D721Med (cell line): ENCODE measurements at places on chromosomes 1 and 21.
A peak's percentile ranks its signal among the peaks of the same experiment; 100 is the strongest.

- no peak for DNase-seq
These were observed 17.8 kb downstream of the ABCG1 start for GRCh38 chr21:42236693-42237092.

- DNase-seq = no peak
These were observed 40.1 kb upstream of the LRRC8D start for GRCh38 chr1:89780721-89781120.

DNA sequence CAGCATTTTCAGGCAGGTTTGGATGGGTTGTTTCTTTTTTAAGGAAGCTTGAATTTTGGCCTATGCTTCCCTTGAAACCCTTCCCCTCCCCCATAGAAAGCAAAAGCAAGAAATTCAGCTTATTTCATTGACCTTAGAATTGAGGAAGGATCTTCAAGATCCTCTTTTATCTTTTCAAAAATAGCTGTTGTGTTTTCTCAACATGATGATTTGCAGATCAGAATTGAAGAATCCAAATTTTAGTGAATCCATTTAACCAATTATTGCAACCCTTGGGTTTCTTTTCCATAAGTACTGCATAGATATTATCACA is 73.7 kb downstream of the LRRC8C start:
- DNase-seq = no peak

GRCh38 chr1:40384887-40385286 is 11.4 kb downstream of the SMAP2 start:
- no peak for DNase-seq

- no peak for DNase-seq
These were observed 10.4 kb downstream of the TTLL10 start for GRCh38 chr1:1183833-1184775.

GRCh38 chr1:64663668-64664067 is 81.2 kb upstream of the RAVER2 start:
- no peak for DNase-seq

GRCh38 chr1:61247051-61247825 is 164.9 kb downstream of the NFIA start:
- no peak for DNase-seq

DNA sequence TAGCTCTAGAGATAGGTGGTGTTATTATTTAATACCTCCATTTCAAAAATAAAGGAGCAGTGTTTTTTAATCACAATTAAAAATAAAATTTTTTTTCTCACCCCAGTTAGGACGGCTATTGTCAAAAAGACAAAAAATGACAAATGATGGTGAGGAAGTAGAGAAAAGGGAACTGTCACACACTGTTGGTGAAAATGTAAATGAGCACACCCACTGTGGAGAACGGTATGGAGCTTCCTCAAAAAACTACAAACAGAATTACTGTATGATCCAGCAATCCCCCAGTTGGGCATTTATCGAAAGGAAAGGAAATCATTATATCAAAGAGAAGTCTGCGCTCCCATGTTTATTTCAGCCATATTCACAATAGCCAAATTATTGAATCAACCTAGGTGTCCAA is 148.7 kb upstream of the NR5A2 start:
- DNase-seq = no peak

GRCh38 chr21:19508844-19509243 is 1105.3 kb upstream of the TMPRSS15 start:
- DNase-seq = no peak

DNA sequence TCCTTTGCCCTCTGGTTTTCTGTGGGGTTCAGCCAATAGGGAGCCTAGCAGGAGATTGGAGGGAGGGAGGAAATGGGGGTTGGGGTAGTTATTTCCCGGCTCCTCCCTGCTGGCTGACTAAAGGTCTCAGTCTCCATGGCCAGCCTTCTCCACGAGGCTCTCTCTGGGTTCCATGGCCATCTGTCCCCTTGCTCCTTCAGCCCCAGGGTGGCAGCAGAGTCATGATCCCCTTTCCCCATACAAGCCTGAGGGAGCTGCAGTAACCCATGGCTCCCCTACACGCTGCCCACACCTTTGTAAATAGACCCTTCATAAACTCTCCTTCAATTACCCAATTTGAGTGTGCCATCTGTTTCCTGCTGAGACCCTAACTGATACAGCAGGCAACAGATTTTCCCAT is 176.1 kb upstream of the CSF3R start:
- no peak for DNase-seq

DNA sequence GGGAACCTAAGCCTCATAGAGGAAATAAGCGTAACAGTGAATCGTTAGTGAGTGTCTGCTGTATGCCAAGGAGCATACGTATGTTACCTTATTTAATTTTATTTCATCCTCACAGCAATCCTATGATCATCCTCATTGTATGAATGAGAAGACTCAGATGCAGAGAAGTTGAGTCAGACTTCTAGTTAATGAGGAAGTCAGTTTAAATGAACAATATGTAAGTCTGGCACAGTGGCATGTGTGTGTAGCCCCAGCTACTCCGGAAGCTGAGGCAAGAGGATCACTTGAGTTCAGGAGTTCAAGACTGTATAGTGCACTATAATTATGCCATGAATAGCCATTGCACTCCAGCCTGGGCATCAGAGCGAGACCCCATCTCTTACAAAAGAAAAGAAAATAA is 148.0 kb downstream of the ZZZ3 start:
- no peak for DNase-seq

GRCh38 chr1:153663211-153663610 is 4.7 kb downstream of the SNAPIN start:
- DNase-seq = no peak

GRCh38 chr21:38797470-38797869 is 8.3 kb upstream of the ETS2 start:
- no peak for DNase-seq

- DNase-seq = peak; percentile 48
These were observed at the start of gene COA7 for GRCh38 chr1:52697795-52698674. COA7 (minus strand) TSS chr1:52698347; CDS start chr1:52698326, 21 bp downstream.

DNA sequence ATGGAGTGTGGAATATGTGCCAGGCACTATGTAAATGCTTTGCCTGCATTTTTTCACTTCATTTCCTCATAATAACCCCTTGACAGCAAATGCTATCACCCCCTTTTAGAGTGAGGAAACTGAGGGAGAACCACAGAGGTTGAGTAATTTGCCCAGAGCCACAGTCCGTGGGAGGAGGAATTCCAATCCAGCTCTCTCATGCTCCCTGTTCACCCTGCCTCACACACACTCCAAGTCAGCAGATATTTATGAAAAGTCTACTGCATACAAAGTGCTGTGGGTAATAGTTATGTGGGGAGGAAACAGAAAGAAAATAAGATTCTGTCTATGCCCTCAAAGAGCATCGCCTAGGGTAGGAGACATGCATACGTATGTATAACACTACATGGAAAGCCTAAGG is 30.9 kb upstream of the RBM15 start:
- DNase-seq = no peak

GRCh38 chr1:3695326-3696217 is 43.3 kb downstream of the TP73 start:
- no peak for DNase-seq

GRCh38 chr1:69673321-69673720 is 105.6 kb downstream of the LRRC7 start:
- no peak for DNase-seq

DNA sequence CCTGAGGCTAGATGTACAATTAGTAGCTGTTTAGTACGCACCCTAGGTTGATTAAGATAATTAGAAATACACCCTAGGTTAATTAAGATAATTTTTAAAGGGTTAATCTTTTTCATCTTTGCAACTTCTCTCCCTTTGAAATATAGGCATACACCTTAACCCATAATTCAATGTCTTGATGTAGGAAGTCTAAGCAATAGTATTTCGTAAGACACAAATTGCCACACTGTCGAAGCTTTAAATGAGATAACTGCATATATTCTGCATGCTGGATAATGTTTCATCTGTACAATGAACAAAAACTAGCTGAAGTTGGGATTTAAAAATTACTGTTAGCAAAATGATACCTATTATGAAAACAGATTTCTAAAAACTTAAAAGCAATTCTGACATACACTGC is 122.9 kb downstream of the EVI5 start:
- no peak for DNase-seq

- DNase-seq = no peak
These were observed 27.1 kb downstream of the AHDC1 start for GRCh38 chr1:27576806-27577227.

DNA sequence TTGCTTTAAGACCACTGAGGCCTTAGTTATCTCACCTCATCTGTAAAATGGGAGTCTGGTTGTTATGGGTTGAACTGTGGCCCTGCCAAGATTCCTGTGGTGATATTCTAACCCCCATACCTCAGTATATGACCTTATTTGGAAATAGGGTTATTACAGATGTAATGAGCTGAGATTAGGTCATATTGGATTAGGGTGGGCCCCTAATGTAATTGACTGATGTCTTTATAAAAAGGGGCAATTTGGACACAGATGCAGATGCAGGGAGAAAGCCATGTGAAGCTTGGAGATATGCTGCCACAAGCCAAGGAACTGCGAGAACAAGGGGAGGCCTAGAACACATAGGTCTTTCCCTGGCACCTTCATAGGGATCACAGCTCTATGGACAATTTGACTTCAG is 3.9 kb downstream of the C1orf87 start:
- DNase-seq = no peak

DNA sequence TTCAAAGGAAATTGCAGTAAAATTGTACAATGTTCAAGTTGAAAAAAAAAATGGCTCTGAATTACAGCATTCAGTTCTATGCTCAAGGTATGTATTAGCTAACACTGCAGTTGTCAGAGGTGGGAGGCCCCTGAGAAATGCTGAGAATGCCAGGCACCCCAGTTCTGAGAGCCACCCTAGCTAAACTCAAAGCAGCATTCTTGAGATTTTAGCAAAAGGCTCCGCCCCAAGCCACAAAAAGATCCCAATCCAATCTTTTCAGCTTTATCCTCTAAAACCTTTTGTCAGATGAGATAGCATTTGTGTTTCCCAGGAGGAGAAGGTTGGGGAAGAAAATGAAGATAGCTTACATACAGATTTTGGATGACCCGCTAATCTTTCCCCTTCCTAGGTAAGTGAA is 68.8 kb downstream of the SMYD2 start:
- no peak for DNase-seq

DNA sequence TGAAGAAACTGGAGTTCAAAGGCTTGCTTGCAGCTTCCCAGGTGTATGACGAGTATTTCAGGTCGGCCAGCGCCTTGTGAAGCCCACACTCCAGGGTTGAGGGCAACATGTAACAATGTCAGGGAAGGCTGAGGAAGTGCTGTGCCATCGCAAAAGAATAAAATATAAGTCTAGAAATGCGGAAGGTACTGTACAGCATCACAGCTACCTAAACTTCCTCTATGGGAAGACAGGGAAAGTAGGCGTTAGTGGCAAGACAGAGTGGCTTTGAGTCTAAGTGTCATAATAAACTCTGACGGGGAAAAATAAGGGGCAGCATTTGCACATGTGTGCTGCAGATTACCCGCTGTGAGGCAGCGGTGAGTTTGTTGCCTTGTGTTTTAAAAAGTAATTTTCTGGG is 28.9 kb downstream of the DOP1B start:
- DNase-seq = no peak

- no peak for DNase-seq
These were observed 31.4 kb upstream of the SLAMF9 start for GRCh38 chr1:159985473-159985872.

DNA sequence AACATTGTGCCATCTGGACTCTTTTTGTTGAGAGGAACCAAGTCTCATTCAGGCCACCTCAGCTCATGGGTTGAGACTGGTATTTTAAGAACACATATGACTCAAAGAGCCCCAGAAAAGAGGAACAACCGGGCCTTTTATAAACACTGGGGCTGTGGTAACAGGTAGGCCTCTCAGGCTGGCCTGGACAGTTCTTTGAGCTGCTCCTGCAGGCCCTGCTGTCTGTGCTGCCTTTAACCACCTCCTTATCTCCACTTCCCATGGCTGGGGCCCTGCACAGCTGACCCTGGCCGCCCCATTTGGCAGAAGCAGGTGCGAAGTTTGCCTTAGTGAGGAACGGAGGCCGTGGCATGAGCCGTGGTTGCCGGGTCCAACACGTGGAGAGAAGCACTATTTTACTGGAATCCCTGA is 163.3 kb downstream of the RHOU start:
- DNase-seq = no peak

- no peak for DNase-seq
These were observed 121.6 kb upstream of the IRF2BP2 start for GRCh38 chr1:234731569-234732085.

DNA sequence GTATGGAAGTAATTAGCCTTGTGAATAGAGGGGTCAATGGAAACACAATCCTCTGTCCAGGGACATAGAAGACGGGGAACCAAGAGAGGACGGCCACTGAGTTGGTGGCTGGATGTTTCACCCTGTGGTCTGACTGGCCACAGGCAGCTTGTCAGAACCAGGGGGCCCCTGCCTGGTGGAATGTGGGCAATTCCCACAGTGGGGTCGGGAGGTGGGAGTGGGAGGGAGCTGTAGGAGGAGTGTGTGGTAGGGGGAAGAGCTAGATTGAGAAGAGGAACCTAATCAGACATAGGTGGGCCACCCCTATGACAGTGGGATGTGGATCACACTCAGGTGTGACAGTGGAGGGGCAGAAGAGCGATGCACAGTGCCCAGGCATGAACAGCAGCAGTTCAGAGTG is 31.3 kb downstream of the TRIM62 start:
- no peak for DNase-seq

DNA sequence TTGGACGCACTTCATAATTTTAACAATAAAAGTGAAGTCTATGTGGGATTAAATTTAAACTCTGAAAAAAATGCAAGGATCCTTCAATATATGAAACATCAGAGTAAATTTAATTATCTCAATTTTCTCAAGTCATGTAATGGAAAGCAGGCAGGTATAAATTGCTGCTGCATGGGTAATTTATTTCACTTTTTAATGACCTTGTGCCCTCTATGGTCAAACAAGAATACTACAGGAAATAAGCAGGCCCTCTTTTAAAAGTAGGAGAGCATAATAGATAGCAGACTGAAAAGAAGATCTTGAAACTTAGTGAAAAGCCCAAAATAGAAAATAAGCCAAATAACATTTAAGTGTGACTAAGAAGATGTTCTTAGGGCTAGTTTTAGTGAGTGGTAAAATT is 22.9 kb downstream of the BCAS2 start:
- DNase-seq = no peak

DNA sequence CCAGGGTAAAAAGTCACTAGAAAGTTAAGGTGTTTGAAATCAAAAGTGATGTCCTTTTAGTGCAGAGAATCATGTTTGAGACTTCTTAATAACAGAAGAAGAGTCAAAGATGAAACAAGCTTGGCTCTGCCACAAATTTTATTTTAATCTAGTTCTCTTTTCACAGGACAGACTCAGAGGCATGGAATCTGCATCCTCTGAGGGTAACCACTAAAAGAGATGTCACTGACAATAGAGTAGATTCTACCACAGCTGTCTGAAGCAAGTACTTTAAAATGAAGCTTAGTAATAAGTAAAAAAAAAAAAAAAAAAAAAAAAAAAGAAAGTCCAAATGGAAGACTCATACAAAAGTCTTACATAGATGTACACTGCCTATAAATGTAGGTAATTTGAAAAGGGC is 519.7 kb upstream of the PRMT6 start:
- no peak for DNase-seq
